ENCODE measurements at places on chromosomes 16 and 17.

GRCh38 chr16:8740775-8741355 is 56.6 kb downstream of the TMEM186 start:
- DNase-seq, result no peak

DNA sequence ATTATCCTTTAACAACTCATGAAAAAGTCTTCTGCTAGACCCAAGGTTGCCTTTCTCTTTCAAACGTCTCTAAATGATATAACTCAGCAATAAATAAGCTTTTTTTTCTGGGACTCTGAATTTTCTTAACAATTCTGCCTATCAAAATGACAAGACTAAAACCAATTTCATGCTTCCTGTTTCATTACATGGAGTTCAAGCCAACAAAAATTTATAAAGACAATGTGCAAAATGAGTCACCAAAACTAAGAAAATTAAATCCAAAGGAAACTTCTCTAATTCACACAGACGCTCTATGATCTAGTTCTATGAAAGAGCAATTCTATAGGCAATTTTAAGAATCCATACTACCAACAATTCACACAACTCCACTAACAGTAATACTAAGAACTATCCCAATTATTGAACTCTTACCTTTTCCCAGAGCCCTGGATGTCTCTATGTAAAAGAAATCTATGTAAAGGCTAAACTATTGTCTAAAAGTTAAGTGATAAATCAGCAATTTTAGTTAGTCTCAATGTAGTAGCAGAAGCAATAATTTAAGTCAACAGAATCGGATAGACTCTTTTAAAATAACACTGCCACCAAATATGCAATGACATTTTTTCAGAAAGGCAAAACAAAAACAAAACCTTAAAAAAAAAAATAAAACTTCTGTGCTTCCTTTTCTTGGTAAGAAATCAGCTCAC is 44.2 kb downstream of the ZZEF1 start:
- no peak for DNase-seq

DNA sequence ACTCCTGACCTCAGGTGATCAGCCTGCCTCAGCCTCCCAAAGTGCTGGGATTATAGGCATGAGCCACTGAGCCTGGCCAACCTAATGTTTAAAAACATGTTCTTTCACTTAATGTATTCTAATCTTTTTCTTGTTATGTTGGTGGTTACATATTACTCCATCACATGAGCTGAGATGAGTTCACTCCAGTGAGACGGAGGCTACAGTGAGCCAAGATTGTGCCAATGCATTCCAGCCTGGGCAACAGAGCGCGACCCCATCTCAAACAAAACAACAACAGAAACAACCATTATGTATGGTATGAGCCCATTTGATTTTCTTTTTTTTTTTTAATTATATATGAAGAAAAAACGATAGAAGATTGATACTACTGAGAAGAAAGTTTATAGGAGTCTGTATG is 39.6 kb downstream of the SLC39A11 start:
- DNase-seq, result no peak

GRCh38 chr16:77599793-77600415 is 122.4 kb upstream of the NUDT7 start:
- DNase-seq, result no peak

- no peak for DNase-seq
Observed at GRCh38 chr17:49104511-49105074, 28.0 kb upstream of the B4GALNT2 start.

DNA sequence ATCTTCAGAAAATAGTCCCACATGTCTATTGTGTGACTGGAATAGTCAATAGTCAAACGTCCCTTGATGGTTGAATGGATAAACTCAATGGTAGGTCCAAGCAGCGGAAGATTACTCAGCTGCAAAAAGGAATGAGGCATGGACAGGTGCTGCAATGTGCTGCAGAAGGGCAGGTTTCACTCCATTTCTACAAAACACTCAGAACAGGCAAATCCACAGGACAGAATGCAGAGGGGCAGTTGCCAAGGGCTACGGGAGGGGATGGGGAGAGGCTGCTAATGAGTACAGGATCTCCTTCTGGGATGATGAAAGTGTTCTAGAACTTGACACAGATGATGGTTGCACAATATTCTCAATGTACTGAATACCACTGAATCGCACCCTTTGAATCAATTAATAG is 151.0 kb downstream of the RBFOX3 start:
- DNase-seq, result no peak

GRCh38 chr17:78822552-78822951 is 18.1 kb downstream of the USP36 start:
- DNase-seq, result peak; percentile 12

- no peak for DNase-seq
Observed at GRCh38 chr16:86631444-86631843, 53.1 kb downstream of the FOXL1 start.

DNA sequence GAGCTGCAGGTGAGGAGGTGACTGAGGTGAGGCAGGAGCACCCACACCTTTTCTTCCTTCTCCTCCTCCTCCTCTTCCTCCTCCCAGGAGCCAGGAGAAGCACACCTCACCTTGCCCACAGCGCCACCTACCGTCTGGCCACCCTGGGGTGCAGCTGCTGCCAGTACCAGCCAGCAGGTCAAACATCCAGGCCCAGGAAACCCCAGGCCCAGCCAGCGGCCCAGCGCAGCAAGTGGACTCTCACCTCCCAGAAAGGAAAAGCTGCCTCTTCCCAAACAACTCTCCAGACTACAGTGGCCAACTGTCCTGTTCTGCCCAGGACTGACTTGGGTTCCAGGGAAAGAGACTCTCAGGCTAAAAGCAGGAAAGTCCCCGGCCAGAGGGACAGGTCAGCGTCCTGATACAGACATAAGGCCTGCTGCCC is 22.7 kb downstream of the PEMT start:
- peak; percentile 75 for DNase-seq

GRCh38 chr16:82199209-82199608 is 29.2 kb upstream of the MPHOSPH6 start:
- DNase-seq, result no peak

DNA sequence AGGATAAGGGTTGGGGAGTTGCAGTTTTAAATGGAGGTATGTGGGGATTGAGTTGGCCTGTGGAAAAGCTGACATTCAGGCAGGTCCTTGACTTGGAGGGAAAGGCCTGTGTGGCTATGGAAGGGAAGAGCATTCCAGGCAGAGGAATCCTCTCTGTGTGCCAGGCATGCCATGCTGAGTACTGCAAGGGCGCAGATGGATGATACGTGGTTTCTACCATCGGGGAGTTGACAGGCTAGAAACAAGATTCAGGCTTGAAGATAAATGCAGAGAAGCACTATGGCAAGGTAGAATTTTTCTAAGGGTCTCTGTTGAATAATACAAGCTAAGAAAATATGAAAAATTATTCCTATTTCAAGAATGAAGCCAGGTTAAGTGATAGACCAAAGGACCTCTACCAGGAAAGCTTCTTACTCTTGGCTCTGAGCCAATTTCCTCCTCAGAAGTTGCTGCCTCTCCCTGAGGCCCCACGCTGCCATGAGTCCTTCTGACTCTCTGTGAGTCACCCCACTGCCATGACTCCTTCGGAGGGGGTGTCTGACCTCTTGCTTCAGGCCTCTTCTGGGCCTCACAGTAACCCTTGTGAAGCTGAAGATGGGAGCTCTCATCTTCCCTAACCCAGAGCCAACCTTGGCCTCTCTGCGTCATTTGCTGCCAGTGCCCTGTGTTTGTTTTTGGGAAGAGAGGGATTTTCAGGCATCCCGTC is 75.8 kb downstream of the WNT3 start:
- DNase-seq, result no peak

DNA sequence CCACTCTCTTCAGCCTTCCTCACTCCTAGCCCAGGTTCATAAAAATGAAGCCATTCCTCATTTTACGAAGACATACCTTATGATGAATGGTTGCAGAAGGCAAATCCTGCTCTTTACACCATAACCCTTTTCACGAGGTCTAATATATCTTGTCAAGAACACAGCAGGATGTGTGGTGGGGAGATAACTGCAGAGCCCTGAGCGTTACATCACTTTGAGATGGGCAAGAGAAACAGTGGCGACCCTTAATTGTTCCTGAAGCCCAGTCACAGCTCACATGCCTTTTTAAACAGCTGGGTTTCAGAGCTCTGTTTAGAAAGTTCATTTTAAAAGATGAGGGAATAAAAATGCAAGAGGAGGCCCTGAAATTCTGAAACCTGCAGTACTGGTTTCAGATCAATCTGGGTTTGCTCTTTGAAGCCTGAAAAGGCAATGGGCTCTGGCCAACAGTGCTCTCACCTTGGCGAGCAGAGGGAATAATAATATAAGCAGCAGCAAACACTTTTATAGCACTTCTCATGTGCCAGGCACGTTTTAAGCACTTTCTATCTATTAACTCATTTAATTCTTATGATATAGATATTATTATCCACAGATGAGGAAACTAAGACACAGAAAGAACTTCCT is 2.9 kb downstream of the FAM117A start:
- DNase-seq, result no peak

GRCh38 chr17:79339321-79339720 is 264.7 kb downstream of the ENGASE start:
- DNase-seq, result no peak

DNA sequence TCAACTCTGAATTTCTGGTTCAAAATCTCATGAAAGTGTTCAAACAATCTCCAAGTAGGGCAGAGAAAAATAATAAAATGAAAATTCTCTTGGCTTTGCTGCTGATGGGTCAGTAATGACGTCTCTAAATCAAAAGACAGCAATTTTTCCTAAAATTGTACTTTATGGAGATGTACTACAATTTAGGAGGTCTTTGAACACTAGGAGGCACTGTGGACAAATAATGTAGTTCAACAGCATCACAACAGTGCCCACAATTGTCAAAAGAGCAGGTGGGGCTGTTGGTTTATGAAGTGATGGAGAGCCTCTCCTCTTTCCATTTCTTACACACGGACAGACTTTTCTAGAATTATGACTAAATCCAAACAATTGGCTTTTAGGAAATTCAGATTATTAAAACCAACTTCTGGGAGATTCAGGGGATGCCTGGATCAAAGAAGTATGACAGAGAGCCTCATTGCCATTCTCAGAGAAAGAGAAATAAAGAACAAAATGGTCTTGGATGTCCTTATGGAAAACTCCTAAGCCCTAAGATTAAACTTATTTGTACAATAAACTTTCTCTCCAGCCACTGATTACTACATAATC is 23.8 kb downstream of the EZH1 start:
- peak; percentile 90 for DNase-seq
